Activated T-cell treated with anti-CD3 and anti-CD28 coated beads for 1 hour (primary cell): ENCODE measurements at places on chromosomes 7 and 10.

- DNase-seq, result no peak
Observed at GRCh38 chr7:23476286-23477156, 6.2 kb upstream of the IGF2BP3 start.

DNA sequence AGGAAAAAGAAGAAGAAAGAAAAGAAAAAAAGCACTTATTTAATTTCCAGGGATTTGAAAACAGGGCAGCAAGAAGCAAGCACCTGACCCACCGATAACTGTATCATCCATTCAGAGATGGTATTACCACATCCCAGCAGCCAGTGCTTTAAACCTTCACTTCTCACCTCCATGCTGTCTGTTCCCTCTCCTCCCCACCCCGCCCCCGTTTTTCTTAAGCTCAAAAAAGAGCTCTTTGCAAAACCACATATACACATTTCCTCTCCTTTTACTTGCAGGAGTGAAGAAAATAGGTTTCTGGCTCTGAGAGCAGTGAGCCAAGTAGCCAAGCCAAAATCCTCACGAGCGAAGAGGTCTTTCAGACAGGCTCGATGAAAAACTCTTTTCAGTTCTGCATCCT, 2.2 kb downstream of the STOX1 start:
- no peak for DNase-seq

DNA sequence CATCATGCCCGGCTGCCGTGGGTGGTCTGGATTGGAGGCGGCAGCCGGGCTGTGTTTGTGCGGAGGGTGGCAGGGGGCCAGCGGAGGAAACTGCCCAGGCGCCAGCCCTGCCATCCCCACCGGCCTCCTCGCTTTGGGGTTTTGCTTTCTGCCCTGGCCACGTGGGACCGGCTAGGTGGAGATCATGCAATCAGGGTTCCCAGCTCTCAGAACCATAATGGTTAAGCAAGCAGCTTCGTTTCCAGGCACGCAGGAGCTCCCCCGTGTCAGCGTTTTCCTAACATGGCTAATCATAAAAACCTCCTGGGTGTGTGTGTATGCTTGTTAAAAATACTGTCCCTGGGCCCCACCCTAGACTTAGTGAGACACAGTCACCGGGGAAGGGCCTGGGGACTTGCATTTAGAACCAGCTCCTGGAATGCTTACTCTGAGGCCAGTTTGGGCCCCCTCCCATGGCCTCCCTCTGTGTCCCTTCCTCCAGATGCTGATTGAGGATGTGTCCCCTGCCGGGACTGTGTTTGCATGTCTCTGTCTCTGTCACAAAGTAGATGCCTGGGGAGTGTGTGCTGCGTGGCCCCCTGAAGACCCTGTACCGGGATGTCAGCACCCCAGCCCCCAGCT, 119.3 kb downstream of the CUX1 start:
- no peak for DNase-seq

DNA sequence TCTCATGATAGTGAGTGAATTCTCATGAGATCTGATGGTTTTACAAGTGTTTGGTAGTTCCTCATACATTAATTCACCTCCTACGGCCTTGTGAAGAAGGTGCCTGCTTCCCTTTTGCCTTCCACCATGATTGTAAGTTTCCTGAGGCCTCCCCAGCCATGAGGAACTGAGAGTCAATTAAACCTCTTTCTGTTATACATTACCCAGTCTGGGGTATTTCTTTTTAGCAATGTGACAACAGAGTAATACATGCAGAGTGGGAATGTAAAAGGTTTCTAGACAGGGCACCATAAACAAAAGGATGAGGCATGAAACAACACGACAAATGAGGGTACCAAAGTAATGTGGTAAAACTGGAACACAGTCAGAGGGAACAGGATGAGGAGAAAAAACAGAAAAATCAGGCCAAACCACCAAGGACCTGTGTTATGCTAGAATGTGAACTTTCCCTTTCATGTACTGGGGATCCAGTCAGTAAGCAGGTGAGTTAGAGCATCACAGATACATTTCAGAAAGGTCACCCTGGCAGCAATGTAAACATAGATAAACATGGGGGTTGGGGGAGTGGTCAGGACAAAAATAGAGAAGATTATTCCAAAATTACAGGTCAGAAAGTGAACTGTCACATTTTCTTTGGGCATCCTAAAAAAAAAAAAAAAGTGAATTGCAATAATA, 31.9 kb downstream of the ANKRD26 start:
- no peak for DNase-seq

DNA sequence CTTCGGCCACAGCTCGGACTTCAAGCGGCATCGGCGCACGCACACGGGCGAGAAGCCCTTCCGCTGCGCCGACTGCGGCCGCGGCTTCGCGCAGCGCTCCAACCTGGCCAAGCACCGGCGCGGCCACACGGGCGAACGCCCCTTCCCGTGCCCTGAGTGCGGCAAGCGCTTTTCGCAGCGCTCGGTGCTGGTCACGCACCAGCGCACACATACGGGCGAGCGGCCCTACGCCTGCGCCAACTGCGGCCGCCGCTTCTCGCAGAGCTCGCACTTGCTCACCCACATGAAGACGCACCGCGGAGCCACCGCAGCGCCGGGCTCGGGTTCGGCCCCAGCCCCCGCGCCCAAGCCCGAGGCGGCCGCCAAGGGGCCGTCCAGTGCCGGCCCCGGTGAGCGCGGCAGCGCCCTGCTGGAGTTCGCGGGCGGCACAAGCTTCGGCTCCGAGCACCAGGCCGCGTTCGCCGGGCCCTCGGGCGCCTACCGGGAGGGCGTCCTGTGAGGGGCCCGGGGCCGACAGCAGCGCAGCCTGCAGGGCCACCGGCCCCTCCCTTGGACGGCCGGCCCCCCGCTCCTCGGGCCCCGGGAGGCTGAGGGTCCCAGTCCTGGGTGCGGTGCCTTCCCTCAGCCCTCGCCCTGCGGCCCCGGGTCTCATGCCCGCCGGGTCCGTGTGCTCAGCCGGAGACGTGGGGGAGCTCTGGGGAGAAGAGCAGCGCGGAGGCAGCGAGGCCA, 17.2 kb downstream of the ZNF316 start:
- no peak for DNase-seq

DNA sequence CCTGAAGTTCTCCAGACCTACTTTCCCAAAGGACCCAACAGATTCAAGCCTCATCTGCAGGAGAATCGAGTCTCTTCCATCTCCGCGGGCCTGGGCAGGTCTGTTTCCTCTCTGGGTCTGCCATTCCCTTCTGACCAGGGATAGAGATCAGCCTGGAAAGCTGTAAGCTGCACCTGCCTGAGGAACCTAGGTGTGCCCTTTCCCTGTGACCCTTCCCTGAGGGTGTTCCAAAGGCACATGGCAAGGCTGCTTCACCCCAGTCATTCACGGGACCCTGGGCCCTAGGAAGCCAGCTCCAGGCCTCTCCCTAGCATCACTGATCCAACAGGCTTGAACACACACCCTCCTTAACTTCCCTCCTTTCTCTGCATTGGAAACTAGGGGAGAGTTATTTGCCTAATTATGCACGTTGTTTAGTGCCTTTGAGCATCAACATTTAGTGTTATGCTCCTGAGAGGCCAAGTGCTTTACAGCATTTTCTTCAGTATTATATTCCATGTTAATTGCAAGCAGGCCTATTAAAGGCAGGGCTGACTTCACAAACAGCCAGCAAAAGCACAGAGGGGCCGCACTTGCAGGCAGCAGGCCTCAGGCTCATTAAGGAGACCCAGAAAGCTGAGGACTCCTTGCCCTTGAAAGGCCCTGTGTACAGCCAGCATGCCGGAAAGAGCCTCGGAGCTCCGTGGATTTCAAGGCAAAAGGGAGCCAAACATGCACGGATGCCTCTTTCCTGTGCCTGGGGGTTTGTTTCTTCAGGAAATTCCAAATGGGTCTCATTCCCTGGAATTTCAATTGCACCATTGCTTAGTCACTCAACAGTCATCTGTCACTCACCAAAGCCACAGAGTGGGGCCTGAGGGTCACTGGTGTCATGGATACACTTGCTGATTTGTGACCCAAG, 91.0 kb upstream of the FAM20C start:
- no peak for DNase-seq

DNA sequence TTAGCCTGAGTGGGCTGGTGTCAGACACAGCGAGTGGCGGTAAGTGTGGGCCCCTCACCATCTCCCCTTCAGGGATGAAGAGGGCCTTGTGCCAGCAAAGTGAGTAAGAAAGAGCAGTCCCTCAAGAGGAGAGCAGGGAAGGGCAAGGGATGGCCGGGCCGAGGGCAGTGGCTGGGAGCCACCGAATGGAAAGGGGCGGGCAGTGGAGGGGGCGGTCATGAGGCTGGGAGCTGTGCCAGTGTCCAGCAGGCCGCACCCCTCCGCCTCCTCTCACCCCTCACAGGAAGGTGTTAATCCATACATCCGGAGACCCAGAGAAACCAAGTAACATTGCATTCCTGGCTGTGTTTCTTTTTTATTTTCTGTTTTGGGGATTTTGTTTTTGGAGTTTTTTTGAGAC, 28.6 kb upstream of the RASGEF1A start:
- no peak for DNase-seq

GRCh38 chr7:141537906-141538305, 13.3 kb upstream of the AGK start:
- no peak for DNase-seq

DNA sequence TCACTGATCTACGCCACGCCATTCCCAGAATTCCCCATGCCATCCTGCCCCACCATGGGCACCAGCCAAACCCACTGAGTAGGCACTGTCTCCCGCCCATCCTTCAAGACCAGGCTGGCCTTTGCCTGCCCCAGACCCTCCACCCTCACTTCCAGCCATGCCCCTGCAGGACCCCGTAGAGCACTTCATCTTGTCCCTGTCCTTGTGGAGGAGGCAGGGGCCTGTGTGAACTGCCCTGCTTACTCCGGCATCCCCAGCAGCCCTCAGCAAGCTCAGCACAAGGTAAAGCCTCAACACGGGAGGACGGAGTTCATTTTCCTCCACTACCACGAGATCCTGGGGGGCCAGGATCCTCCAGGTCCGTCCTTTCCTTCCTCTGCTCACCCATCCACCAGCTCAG, 577.7 kb downstream of the PTPRN2 start:
- no peak for DNase-seq

- no peak for DNase-seq
Observed at GRCh38 chr10:107417446-107417845, 252.9 kb upstream of the SORCS1 start.

DNA sequence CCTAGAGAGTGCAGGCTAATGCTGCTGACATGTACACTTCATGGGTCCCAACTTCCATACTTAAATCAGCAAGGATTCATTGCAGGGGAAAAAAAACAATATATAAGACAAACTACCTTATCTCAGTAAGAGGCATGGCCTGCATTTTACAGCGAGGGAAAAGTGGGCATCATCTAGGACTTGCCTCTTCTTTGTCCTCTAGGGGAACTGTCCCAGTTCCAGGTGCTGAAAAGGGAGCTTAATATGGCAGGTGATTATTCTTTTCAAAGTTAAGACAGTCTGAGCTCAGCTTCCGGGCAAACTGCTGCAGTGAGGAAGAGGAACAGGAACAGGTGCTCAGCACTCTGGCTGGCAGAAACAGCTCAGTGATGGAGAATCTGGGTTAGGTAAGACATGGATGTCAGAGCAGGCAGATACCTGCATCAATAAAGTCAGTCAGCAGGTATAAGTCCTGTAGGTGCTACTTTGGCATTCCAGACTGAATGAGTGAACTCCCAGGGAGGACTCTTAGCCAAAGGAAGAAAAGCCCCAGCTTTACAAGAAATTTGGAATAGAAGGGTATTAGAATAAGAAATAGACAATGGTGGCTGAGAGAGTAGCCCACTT, 147.2 kb downstream of the TMEM178B start:
- no peak for DNase-seq

DNA sequence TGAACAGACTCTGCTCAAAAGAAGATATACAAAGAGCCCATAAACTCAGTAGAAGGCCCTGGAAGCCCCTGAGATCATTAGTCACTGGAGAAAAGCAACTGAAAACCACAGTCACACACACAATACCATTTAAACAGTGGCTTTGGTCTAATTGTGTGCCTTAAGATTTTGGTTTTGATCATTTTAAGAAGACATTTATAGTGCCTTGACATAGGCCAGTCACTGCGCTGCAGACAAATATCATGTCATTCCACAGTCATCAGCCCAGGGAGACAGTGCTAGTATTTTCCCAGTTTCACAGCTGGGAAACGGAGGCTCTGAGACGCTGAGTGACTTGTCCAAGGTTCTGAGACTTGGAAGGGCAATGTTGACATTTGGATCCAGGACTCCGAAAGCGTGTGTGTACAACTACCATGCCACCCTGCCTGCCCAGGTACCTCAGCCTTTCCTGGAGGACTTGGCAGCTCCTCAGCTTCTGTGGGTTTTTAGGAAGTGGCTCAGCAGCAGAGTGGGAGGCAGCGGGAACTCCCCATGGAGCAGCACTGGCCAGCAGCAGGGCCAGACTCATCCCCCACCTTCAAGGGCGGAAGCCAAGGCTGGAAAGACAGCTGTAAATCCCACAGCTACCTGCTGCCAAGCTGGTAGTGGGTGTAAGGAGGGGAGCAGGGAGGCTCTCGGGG, 173.9 kb downstream of the WDR11 start:
- no peak for DNase-seq

DNA sequence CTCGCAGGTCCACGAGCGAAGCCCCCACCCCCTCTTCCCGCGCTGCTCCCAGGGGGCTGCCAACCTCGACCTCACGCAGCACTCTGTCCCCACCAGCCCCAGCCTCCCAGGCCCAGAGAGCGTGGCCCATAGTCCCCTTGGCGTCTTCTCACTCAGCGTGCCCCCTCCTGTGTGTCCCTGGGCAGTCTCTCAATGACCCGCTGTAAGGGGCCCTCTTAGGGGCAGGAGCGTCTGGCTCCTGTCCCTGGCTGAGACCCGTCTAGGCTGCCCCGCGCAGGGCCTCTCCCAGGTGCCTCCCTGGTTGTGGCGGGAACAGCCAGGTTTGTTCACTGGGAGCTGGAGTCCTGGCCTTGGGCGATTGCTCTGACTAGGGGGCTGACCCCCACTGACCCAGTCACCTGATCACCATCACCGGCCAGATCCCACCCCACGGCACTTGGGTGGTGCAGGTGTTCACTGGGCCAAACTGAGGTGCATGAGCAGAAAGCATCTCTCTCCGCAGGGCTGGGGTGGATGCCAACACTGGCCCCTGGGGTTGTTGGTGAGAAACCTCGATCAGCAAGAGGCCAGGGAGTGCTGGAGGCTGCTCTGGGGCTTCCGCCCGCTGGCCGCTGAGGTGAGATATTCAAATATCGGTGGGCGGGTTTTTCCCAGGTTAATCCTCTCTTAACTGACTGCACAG, 12.6 kb upstream of the WDFY4 start:
- DNase-seq, result no peak

- no peak for DNase-seq
Observed at GRCh38 chr7:142185801-142186200, 72.1 kb downstream of the PRSS58 start.

- DNase-seq, result no peak
Observed at GRCh38 chr7:25216837-25217236, 11.4 kb downstream of the NPVF start.

- DNase-seq, result no peak
Observed at GRCh38 chr10:7438196-7438986, 27.6 kb upstream of the SFMBT2 start.

- DNase-seq, result no peak
Observed at GRCh38 chr7:93530701-93531100, 43.8 kb downstream of the CALCR start.

- DNase-seq, result no peak
Observed at GRCh38 chr7:151847681-151848081, 29.2 kb downstream of the PRKAG2 start.

GRCh38 chr10:91974960-91975359, 51.4 kb downstream of the BTAF1 start:
- DNase-seq, result no peak
